ENCODE measurements at places on chromosomes 4 and X.

DNA sequence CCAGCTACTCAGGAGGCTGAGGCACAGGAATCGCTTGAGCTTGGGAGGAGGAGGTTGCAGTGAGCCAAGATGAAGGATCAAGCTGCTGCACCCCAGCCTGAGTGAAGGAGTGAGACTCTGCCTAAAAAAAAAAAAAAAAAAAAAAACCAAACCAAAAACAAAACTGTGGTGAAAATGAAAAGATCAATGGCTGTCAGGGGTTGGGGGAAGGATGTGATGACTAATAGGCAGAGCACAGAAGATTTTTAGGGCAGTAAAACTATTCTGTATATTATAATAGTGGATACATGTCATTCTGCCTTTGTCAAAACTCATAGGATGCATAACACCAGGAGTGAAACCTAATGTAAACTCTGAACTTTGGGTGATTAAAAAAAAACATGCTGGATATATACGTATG, 69.9 kb upstream of the ELOVL6 start:
- DNase-seq: no peak

DNA sequence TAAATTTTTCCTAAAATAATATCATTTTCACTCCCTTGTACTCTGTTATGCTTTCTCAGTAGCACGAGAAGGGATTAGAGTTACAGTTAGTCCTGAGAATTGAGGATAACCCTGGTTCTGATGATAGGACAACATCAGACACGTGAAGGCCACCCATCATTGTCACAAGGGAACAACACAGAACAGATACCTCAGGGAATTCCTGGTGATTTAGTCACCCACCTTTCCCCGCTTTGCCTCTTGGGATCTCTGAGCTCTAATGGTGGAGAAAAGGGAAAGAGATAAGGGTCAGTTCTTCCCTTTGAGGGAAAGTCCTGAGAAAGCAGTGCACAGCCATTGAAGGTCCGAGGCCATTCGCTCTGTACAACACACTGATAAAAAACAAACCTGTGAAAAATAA, 112.3 kb upstream of the GALNT7 start:
- no peak for DNase-seq

GRCh38 chr4:38268837-38269236, 308.6 kb downstream of the PTTG2 start:
- no peak for DNase-seq

GRCh38 chr4:23390246-23390645, 499.6 kb downstream of the PPARGC1A start:
- no peak for DNase-seq

DNA sequence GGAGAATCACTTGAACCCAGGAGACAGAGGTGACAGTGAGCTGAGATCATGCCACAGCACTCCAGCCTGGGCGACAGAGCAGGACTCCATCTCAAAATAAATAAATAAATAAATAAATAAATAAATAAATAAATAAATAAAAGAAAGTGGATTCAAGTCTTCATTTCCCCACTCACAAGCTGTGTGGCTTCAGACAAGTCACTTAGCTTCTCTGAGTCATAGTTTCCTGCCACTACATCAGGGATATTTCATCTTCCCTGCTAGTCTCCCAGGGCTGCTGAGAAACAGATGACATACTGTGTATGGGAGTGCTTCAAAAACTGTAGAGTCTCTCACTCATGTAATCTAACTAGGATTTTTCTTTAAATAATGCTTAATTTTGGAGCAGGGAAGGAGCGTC, 37.2 kb downstream of the TBC1D9 start:
- no peak for DNase-seq

- no peak for DNase-seq
These were observed 53.7 kb downstream of the CHM start for GRCh38 chrX:85993539-85994197.

DNA sequence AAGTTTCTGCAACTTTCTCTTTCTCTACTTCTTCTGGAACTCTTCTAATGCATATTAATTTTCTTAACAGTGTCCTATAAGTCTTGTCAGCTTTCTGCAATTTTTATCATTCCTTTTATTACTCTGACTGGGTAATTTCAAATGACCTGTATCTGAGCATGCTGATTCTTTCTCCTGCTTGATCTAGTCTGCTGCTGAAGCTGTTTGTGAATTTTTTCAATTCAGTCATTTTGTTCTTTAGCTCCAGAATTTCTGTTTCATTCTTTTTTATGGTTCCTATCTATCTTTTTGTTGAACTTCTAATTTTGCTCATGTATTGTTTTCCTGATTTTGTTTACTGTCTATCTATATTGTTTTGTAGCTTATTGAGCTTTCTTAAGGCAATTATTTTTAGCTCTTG, 1.5 kb upstream of the KLKB1 start:
- DNase-seq: no peak

DNA sequence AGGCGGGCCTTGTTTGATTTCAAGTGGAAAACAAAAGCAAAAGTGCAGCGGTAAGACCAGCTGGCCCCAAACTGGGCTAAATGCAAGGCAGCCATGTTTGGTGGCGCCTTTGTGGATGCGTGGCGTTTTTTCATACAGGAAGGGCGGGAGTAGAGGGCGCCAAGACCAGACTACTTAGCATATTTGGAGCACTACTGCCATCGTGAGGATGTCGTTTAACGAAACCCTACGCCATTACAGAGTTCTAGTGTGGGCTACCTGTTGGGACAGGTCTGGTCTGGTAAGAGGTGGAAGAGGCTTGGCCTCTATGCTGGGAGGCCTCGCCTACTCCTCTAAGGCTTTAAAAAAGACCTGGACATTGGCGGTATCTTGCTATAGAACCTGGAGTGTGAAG, 230.7 kb upstream of the STK26 start:
- DNase-seq: no peak

- no peak for DNase-seq
These were observed 843 bp downstream of the RPL34 start for GRCh38 chr4:108620933-108621905.

DNA sequence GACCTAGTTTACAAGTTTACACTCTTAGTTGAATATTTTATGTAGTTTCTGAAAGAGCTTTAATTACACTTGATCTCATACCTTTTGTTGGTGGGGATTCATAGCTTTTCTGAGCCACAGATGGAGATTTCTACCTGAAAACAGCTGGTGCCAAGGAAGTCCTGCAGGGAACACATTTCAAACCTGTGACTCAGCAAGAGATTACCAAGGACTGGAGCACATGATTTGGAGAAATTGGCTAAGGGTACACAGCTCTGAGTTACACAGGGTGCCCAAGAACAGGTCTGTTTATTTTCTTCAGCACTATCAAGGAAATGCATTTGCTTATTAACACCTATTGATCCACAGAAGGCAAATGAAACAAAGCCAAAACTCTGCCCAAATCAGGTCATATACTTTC, 691.5 kb downstream of the KCTD8 start:
- DNase-seq: no peak

DNA sequence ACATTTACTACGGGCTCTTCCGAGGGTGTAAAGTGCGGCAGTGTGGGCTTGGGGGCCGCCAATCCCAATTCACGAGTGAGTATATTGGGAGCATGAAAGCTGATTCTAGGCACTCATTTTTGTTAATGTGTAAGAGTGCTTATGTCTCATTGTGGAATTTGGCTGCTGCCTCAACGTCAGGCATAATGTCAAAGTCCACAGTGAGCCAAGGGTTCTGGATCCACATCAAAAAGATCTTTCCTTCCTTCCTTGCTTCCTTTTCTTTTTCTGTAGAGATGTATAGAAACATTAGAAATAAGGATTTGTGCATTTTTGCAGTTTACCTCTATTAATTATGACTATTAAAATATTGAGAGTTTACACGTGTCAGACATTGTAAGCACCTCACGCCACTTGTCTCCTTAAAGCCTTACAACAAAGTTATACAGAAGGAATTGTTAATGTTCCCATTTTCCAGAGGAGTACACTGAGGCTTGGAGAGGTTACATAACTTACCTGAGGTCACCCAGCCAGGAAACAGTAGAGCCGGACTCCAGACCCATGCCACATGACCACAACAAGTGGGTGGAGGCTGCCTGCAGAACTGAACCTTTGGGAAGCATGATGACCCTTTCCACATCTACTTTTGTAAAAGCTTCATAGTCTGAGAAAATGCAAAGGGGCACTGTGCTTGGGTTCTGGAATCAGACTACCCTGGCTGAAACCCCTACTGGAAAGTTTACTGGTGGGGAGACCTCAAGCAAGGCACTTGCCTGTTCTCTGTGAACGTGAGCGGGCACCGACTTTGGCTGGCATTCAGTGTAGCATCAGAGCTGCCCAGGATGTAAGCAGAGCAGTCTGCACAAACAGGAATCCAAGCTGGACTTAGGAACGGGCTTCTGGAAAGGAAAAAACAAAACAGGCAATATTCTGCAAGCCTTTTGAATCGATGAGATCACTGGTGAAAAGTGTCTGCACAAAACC, 761 bp downstream of the CLRN2 start:
- no peak for DNase-seq

- DNase-seq: no peak
These were observed 19.9 kb upstream of the PPP3CA start for GRCh38 chr4:101367201-101367600.

- no peak for DNase-seq
These were observed 93.3 kb downstream of the NAA11 start for GRCh38 chr4:79232540-79232939.

DNA sequence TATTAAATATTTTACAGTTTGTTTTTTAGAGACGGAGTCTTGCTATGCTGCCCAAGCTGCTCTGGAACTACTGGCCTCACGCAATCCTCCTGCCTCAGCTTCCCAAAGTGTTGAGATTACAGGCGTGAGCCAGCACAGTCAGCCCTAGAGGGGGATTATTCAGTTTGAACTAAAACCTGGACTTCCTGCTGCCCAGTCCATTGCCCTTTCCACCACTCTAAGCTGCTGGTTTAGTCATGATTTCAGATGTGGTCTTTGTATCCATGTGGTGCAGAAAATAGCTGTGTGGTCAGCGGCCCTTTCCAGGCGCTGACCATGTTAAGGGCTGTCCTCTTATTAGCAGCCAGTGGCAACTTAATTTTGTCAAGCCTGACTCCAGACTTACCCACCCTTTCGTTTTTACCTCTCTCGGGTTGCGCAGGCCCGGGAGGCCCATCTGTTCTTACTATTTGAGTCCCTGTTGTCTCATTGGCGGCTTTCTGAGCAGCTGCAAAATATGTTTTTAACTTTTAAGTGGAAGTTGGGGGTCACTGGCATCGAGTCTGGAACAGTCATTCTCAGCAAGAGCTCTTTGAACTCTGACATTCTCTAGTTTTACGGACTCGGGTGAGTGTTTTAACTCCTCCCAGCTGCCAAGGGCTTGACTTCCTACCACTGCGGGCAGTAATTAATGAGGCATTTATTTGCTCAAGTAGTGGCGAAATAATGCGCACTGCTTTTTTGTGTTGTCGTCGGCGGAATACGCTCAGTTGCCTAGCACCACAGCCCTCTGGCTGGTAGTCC, 773 bp upstream of the VMA21 start:
- DNase-seq: peak; percentile 24

DNA sequence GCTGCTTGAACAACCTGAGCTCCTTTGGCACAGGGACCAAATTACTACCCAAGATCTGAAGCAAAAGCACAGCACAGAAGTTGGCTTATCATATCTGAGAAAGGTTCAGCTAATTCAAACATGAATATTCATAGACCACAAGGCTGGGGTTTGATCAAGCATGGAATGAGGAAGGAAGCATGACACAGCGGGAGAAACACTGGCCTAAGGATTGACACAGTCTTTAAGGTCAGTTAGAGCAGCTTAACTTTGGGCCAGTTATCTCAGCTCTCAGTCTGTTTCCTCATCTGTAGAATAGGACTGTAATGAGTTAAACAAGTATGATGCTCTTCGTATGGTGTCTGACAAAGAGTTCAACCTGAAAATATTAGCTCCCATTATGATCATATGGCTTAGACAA, 88.5 kb upstream of the CBR4 start:
- DNase-seq: no peak

- no peak for DNase-seq
These were observed 60.0 kb upstream of the DCLK2 start for GRCh38 chr4:150018257-150018656.

GRCh38 chr4:48830706-48831531, at the start of gene OCIAD1:
Gene OCIAD1, plus strand, starts transcription at chr4:48831088. Its CDS starts 1,537 bp downstream, at chr4:48832625.
- DNase-seq: peak; percentile 96

DNA sequence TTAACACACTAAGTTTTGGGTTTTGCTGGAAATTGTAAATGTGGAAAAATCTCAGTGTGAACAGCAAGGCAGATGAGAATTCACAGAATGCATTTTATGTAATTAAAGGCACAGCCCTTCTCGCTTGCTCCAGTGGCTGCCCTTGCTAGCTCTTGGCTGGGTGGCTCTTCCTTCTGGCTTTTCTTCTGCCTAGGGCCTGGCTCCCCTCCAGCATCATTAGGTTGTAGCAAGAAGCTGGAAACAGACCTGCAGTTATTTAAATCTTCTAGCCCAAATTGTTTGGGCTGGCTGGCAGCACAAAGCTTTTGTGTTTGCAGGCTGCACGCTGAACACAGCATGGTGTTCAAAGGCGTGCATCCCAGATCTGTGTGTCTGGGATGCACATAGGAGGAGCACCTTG, 56.5 kb downstream of the LIMCH1 start:
- DNase-seq: no peak

DNA sequence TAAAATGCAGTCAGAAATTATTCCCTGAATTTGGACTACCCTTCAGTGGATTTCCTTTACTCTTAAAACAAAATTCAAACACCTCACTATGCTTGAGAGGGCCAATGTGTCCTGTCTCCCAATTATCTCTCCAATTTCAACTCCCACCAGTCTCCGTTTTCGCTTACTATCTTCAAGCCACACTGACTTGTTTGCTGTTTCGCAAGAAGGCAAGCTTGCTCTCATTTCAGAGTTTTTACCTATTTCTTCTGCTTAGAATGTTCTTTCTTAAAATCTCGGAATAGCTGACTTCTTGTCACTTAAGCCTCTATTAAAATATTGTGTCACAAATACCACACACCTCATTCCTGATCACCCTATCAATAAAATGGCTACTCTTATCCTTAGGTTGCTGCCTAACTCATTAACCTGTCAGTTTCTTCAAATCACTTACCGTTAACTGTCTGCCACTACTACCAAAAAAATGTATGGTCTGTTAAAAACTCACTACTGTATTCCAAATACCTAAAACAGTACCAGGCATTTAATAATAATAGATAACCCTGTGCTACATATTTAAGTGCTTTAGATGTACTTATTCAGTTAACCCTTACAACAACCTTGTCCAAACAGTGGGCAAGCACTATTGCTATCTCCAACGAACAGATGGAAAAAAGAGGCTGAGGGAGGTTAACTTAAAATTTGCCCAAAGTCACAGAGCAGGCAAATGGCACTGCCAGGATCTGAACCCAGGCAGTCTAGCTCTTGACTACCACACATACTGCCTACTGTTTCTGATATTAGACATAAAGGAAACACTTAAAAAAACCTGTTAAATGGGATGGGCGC, 2.9 kb downstream of the UBA6 start:
- DNase-seq: no peak

Data from stimulated activated CD4-positive, alpha-beta T cell treated with anti-CD3 and anti-CD28 coated beads, Interleukin-4, amount 100 ng/mL, for 4 hours (primary cell).